ENCODE measurements at places on chromosomes 2 and 18.

GRCh38 chr2:215619989-215620388 lies 184.1 kb upstream of the FN1 start:
- DNase-seq: no peak

- no peak for DNase-seq
Measured at GRCh38 chr2:9445089-9445488, 21.6 kb downstream of the CPSF3 start.

- no peak for DNase-seq
Measured at GRCh38 chr18:23837591-23837990, 148.3 kb downstream of the LAMA3 start.

- DNase-seq: no peak
Measured at GRCh38 chr18:12779043-12779442, 76.2 kb downstream of the PSMG2 start.

DNA sequence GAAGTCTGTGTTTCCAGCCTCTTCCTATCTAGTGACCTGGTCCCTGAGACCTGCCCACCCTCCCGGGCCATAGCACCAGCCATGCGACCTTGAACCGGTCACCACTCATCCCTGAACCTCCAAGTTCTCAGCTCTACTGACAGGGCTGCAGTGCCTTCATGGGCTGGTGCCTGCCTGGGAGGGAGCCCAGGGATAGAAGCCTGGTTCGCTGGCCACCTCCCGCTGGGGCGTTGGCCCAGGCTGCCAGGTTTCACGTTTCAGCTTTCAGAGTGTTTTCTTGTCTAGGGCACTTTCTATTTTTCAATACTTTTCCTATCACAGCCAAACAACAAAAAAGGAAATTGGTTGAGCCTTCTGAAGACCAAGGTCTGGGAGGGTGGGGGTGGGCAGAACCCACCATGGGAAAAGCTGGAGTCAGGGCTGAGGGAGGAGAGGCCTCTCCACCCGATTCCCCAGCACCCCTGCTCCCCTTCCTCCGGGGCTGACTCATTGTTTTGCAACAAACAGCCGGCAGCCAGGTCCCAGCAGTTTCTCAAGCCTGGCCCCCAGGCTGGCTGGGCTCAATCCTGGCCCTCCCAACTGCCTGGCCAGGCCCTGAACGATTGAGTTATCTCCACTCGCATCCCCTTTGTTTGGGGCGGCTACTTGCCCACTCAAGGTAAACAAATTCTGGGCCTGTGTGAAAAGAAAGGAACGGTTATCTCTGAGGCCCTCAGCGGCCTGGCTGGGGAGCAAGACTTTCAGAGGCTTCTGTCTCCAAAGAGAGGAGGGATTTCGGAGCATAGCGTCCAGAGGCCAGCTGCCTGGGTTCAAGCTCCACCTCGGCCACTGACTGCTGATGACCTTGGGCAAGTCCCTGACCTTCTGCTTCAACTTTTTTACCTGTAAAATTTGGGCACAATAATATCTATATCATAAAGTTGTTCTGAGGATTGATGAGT lies 47.5 kb downstream of the ZFP36L2 start:
- DNase-seq: no peak

- DNase-seq: no peak
Measured at GRCh38 chr2:11993749-11994148, 247.3 kb downstream of the LPIN1 start.

DNA sequence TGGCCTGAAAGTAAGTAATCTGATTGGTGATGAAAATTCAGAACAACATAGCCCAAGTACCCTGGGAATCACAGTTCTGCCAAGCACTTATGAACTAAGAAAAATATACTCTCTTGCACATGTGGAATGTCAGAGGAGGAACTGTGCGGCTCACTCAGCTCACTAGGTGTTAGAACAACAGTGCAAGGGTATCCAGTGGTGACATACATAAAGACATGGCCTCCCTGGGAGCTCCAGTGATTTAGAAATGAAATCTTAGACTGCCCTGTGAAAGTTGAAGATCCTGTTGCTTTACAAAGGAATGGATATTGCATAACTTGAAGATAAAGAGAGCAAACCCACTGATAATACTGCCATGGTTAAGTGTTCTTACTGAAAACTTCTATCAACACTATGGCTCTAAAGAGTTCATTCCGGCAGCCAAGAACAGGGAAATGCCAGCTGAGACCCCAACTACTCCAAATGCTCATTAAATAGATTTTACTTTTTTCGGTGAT lies 246.2 kb downstream of the ARHGAP15 start:
- DNase-seq: no peak

DNA sequence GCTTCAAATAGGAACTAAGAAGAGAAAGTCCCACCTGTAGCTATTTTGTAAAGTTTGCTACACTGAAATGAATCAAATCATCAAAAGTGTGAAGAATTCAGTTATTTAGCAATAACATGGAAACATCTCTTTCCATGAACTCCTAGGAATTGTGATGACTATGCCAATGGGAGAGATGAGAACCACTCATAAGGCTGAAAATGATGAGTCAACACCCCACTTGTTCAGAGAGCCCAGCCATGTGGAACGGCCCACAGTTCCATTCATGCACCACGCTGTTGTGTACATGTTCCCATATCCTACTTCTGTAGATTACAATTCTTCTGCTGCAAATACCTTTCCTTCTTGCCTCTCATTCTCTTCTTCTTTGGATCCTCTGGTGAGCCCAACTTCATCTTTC lies 645.5 kb upstream of the ID2 start:
- no peak for DNase-seq

- DNase-seq: no peak
Measured at GRCh38 chr2:46831869-46832265, 83.7 kb downstream of the MCFD2 start.

- no peak for DNase-seq
Measured at GRCh38 chr18:67300498-67300897, 216.0 kb downstream of the DSEL start.

GRCh38 chr2:104901037-104901881 lies 47.3 kb downstream of the POU3F3 start:
- no peak for DNase-seq

DNA sequence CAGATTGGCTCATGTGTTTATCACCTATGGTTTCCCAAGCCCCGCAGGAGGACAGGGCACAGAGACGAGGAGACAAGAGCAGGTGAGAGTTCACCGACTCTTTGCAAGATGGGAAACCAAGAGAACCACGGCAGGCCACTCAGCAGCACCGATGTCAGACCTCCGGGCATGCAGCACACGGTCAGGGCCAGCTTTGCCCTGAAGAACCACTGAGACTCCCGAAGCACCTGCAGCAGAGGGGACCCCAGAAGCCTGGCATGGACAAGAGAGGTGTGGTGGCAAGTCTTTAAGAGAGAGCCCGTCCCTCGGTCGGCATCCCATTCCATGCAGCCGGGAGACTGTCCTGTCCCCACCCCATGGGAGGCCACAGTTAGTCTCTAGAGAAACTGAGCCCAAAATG lies 36.6 kb upstream of the TAF1B start:
- DNase-seq: no peak

GRCh38 chr18:10687161-10687925 lies 161.5 kb downstream of the NAPG start:
- DNase-seq: no peak

- DNase-seq: peak; percentile 73
Measured at GRCh38 chr18:3498698-3499471, 48.9 kb downstream of the TGIF1 start.

DNA sequence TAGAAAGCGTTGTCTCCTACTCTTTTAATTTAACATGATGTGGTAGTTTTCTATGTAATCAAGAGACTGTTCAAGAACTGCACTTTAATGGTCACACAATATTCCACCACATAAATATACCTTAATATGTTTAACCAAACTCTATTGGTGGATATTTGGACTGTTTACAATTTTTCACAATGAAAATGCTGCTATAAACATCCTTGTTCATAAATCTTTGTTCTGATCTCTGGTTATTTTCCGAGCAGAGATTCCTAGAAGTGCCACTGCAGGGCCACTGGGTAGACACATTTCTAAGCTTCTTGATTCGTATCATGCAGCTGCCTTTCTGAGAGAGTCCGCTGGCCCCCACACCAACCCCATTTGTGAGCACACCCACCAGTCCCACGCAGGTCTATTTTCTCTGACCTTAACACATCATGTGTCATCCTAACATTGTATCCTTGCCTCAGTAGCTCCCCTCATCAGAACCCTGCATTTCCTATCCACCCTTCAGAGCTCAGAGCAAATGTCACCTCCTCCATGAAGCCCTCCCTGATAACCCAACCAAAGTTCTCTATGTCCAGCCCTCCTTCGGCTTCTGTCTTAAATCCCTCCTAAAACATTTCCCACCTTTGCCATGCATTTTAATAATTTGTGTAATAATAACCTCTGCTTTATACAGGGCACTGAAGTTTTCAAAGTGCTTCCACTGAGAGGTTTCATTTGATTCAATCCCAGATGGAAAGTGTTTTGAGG lies 26.6 kb downstream of the KCNK3 start:
- DNase-seq: no peak

GRCh38 chr2:127355407-127356008 lies 32.3 kb downstream of the MAP3K2 start:
- no peak for DNase-seq

- no peak for DNase-seq
Measured at GRCh38 chr2:239496700-239497099, 95.9 kb upstream of the HDAC4 start.

- DNase-seq: peak; percentile 90
Measured at GRCh38 chr18:3703732-3704176, 253.8 kb downstream of the TGIF1 start.

- DNase-seq: no peak
Measured at GRCh38 chr2:17136877-17137276, 381.4 kb downstream of the RAD51AP2 start.

GRCh38 chr2:98419544-98419943 lies 25.1 kb upstream of the INPP4A start:
- DNase-seq: no peak

DNA sequence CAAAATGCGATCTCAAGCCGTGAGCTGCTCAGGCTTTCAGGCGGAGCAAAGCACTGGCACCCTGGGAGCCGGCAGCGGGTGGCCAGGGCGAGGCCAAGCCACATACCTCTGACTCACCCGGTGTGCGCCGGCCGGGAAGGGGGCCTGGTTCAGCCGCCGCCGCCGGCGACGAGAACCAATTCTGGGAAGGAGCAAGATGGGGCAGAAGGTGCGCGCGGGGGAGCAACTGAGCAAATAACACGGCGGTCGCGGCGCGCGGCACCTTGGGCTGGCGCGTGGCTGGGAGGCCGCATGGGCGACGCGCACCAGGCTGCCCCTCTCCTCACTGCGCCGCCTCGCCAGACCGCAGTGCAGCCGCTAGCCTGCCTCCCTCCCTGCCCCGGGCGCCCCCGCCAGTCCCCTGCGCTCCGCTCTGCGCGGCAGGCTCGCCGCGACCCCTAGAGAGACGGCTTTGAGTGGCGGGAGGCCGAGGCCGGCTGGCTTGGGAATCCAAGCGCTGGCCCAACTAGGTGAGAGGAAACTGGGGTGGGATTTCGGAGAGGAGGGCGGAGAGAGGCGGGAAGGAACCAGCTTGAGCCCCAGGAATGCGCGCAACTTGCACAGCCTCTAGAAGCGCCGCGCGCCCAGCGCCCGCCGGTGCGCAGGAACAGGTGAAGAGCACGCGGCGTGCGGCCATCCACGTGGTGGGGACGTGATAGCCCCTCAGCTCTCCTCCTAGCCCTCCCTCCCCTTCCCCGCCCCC lies 3.2 kb downstream of the NRP2 start:
- peak; percentile 34 for DNase-seq

- DNase-seq: no peak
Measured at GRCh38 chr2:415986-416610, 128.2 kb upstream of the ALKAL2 start.

- DNase-seq: no peak
Measured at GRCh38 chr2:182043861-182044260, 58.2 kb downstream of the PPP1R1C start.

- no peak for DNase-seq
Measured at GRCh38 chr2:165876712-165877111, 76.9 kb downstream of the TTC21B start.

GRCh38 chr2:20916604-20917286 lies 93.8 kb upstream of the LDAH start:
- DNase-seq: no peak

- DNase-seq: no peak
Measured at GRCh38 chr2:153005071-153005730, 286.8 kb downstream of the ARL6IP6 start.

DNA sequence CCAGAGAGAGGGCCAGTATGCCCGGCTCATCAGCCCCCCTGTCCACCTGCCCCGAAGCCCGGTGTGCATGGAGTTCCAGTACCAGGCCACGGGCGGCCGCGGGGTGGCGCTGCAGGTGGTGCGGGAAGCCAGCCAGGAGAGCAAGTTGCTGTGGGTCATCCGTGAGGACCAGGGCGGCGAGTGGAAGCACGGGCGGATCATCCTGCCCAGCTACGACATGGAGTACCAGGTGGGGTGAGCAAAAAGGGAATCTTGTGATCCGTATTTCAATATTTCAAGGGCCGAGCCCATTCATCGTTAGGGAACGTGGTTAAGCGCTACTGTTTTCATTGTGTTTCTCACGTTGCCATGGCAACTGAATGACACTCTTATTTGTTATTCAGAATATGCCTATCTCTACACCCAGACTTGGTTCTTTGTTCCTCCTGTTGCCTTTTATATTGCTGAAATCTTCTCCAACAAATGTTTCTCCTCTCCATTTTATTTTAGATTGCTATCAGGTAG lies 81.5 kb downstream of the NRP2 start:
- peak; percentile 34 for DNase-seq

DNA sequence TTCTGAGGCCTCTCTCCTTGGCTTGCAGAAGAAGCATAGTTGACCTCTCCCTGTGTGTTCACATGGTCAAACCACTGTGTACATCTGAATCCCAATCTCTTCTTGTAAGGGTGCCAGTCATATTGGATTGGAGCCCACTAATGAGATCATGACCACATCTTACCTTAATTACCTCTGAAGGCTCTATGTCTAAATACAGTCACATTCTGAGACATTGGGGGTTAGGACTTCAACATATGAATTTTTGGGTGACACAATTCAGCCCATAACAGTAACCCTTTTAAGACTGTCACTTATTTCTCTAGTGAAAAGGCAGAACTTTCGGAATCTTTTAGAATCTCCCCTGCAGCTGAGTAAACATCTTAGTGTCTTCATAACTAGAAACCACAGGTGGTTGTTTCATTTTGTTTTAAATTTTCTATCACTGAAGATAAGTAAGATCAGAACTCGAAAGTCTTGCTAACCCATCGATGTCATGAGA lies 33.3 kb downstream of the BMP10 start:
- no peak for DNase-seq

DNA sequence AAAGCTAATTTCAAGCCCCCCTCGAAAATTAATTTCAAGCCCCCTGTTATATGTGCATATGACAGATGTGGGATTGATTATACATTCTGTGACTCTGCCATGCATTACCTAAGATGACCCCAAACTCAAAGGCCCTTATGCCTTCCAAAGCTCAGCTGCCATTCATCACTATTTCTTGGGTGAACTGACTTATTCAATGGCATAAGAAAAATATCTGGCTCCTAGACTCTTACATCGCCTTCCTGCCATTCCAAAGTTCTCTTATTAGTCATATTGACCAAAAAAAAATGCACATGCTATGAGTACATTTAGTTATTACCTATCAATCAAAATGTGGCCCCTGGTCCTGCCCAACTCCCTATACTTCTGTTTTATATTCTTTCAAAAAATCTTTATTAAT lies 291.8 kb upstream of the CHAC2 start:
- DNase-seq: no peak

- no peak for DNase-seq
Measured at GRCh38 chr2:216770717-216771116, 75.4 kb upstream of the IGFBP5 start.

Measured in posterior cingulate gyrus (tissue), 11 donors.